Stromal cell of bone marrow (primary cell): ENCODE measurements at places on chromosomes 16 and 17.

GRCh38 chr16:2339521-2340484 lies 725 bp downstream of the ABCA3 start:
- DNase-seq = no peak

GRCh38 chr17:76388966-76389888 lies 4.8 kb downstream of the SPHK1 start:
- no peak for DNase-seq

DNA sequence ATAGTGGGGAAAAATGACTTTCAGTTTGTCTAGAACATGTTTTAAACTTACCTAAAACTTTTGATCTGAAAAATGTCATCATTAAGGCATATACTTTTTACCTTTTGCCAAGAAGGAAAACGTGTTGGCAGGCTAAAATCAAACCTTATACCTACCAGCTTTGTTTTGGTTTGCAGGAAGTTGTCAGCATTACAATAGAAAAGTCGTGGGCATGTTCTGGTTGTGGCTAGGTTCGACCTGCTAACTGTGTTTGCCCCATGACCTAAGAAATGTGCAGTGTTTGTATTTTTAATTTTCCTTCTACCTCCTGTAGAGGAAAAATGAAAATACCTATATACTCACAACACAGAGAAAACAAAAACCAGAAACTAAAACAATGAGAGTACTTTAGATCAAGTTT lies 13.0 kb downstream of the SKAP1 start:
- no peak for DNase-seq

DNA sequence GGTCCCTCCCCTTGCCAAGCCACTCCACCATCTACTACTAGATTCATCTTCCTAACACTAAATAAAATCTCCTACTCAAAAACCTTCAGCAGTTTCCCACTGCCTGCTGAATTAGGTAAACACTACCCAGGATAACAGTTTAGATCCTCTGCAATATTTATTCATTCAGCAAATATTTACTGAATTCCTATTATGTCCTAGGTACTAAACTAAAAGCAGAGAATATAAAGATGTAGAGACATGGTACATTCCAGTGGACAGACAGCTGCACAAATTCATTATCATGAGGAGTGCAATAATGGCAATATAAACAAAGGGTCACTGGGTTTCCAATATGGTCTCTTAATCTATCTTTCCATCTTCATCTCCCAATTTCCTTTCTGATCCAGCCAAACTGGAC lies 30.7 kb upstream of the HOXB13 start:
- no peak for DNase-seq

DNA sequence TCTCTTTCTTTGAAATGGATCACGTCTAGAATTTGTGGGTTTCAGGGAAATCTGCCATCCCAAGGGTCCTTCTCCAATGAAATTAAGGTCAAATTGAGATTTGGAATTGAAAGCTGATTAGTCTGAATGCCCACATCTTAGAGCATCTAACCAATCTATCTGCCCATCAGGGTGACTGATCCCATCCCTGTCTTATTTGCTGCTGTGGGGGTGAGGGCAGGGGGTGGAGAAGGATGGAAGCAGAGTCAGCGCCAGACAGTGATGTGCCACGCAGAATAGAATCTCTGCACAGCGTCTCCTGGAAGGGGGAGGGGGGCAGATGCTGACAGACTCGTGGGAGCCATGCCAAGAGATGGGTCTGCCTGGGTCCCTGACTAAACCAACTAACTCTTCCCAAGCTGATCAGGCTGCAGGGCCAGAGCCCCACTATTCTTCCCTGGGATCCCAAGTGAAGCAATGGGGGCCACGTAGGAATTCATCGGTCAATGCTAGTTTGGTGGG lies 32.1 kb downstream of the CDK5RAP3 start:
- DNase-seq = no peak

- DNase-seq = no peak
Observed at GRCh38 chr17:39716879-39717536, 13.3 kb downstream of the MIEN1 start.

GRCh38 chr17:37312137-37312923 lies 63.5 kb upstream of the C17orf78 start:
- DNase-seq = no peak

GRCh38 chr17:67270416-67270815 lies 25.4 kb upstream of the HELZ start:
- DNase-seq = no peak

- no peak for DNase-seq
Observed at GRCh38 chr17:80913928-80914821, 77.5 kb upstream of the CHMP6 start.

GRCh38 chr16:75383141-75383540 lies 50.2 kb downstream of the CFDP1 start:
- no peak for DNase-seq

GRCh38 chr17:79224476-79224875 lies 149.9 kb downstream of the ENGASE start:
- no peak for DNase-seq
